ENCODE measurements at places on chromosomes 16 and 17.

- no peak for DNase-seq
These were observed 57.7 kb downstream of the SREBF1 start for GRCh38 chr17:17779015-17779611.

- DNase-seq, result no peak
These were observed 102.7 kb upstream of the NOL11 start for GRCh38 chr17:67615011-67615561.

DNA sequence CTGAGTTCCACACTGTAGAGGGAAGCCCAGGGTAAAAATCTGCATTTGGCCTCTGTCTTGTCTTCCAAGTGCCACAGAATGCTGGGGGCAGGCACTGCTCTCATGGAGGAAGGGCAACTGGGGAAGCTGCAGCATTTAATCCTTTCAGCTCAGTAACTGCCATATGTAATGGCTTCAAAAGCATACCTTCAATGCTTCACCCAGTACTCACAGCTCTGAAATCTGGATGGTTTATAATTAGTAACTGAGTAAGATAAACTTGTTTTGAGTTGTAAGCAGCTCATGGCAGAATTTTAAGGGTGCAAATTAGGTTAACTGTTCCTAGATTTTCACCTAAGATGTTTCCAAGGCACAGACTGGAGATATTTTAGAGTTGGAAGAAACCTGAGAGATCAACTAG is 24.5 kb downstream of the PMP22 start:
- no peak for DNase-seq

GRCh38 chr16:73140929-73141328 is 93.0 kb upstream of the ZFHX3 start:
- DNase-seq, result no peak

DNA sequence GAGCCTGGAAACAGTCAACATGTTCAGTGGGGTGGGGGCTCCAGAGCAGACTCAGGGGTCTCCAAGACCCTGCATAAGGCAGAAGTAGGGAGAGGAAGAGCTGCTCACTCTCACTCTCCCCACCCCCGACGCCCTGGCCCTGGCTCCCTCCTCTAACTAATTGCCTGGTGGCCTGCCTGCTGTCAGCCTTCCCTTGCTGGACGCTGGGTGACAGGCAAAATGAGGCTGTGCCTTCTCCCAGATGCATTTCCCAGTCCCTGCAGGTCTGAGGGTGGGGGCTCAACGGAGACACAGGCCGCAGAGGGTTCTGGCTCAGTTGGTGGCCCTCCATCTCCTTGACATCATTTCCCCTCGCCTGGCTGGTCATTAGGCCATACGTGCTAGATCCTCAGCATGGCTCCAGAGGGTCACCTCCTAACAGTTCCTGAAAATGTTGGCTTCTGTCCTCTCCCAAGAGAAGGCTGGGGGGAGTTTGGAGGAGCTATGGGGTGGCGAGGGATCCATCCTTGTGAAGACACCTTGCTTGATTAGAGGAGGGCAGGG is 1.4 kb downstream of the FMNL1 start:
- no peak for DNase-seq

DNA sequence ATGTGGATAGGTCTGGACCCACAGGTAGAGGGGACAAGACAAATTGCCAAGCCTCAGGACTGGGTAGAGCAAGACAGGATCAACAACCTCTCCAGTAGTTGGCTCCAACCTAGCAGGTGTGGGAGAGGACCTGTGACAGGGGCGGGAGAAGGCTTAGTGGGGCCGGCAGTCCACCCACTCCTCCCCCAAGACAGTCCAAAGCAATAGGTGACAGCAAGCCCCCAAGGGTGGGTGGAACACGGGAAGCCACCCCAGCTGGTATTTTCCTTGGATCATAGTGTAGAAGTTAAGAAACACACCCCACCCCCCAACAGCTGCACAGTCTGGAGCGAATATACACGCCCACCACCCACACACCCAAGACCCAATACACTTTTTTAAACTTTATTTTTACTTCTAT is 4.1 kb upstream of the STX4 start:
- DNase-seq, result no peak

DNA sequence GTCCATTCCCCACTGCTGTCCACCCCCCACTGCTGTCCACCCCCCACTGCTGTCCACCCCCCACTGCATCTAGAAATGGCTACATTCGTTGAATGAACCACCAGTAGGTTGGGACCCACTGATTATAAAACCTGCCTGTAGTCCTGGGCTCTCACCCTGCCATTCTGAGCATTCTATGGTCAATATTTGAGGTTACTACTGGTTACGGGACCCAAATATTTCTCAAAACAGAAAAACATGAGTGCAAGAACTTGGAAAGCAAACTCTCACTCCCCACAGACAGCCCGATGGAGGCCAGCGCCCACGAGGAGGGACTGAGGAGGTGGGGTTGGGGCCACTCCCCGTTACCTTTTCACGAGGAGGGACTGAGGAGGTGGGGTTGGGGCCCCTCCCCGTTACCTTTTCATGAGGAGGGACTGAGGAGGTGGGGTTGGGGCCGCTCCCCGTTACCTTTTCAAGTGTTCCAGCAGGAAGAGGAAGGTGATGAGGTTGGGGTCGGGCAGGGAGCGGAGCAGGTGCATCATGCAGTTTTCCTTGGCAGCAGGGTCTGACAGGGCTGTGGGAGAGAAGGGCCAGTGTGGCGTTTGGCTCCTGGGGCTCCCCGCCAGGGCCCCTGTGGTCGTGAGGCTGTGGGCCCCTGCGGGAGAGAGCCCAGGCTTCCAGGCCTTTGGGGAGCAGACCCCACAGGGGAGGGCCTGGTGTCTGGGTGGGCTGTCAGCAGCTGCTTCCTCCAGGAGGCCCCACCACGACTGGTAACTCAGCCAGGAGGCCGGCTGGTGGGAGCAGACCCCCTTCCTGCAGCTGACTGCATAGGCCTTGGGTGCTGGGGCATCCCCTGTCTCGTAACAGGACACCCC is 12.5 kb downstream of the TIMM22 start:
- no peak for DNase-seq

- no peak for DNase-seq
These were observed 30.9 kb upstream of the CDC42EP4 start for GRCh38 chr17:73342541-73343167.

DNA sequence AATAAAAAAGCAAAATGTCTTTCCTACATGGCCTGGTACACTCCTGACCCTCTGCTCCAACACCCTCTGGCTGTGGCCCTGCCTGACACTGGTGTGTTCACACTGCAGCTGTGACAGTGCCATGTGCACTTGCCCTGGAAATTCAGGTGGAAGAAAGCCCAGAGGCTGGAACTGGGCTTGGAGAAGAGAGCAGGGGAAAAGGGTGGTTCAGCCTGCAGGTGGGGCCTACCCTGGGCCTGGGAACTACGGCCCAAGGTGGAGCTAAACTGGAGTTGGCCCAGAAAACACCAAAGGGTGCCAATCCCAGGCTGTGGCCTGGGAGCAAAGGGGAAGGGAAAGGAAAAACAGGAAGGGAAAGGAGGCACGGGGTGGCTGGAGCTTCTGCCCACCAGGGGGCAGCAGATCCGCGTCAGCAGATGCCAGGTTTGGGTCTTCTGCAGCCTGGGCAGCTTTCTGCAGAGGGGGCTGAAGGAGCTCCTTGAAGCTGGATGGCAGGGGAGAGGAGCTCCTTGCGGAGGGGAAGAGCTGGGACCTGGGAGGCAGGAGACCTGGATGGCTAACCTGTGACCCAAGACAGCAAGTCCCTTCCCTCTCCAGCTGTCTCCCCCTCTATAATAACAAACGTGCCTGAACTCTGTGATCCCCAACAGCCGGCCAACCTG is 15.4 kb upstream of the CTCF start:
- DNase-seq, result peak; percentile 76

DNA sequence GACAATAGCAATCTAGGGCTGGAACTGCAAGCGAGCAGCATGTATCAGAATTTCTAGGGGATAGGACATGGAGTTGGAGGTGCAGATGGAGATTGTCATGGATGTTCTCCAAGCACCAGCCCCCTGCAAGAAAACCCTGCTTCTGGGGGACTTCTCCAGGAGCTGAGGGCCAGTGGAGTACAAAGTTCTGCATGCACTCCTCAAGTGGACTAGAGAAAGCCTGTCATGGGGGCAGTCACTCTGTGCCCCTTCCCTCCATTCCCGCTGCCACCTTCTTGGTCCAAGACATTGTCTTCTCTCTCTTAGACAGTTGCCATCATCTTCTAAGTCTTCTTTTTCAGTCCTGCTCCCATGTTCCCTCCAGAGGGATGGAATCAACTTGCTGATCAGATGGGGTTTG is 87.9 kb downstream of the AIPL1 start:
- no peak for DNase-seq

GRCh38 chr17:43864161-43864984 is 17.4 kb downstream of the CD300LG start:
- no peak for DNase-seq

GRCh38 chr17:54947396-54947795 is 21.1 kb downstream of the COX11 start:
- DNase-seq, result no peak

DNA sequence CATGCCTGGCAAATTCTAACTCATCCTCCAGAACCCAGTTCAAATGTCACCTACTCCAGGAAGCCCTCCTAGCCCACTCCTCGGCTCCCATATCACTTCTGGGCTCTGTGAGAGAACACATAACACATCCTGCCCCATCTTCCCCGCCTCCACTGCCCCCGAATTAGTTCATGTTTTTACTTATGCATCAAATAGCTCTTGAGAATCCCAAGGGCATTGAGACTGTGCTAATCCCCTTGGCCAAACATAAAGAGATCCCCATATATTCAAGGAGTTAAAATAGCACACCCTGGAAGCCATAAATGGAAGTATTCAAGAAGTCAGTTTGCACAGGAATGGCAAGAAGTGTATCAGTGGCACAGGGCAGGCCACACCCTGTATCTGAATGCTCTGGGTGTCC is 2.0 kb upstream of the CREBBP start:
- no peak for DNase-seq

GRCh38 chr17:3770466-3770865 is 30.5 kb downstream of the ITGAE start:
- peak; percentile 54 for DNase-seq

DNA sequence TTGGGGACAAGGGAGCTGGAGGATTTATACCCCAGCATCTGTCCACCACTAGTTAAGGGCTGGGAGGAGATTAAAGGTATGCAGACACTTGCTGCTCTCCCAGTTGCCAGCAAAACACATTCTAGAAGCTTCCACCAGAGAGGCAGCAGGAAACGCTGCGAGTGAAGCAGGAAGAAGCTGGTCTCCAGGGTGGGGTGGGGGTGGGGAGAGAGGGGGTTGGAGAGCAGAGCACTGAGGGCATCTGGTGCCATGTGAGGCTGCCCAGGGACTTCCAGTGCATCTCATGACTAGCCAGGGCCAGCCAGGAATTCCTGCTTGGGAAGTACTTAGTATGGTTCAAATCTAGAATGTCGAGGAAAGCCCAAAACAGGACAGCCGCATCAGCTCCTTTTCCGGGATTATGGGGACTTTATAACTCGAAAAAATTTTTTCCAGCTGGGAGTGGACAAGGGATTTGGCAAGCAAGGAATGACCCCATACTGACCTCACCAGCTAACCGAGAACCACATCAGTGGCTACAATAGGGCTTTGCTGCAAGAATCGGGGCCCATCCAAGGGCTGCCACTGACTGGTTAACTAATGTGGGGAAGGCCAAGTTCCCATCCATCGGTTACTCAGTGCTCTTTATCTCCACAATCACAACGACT is 26.2 kb upstream of the AXIN2 start:
- no peak for DNase-seq

- peak; percentile 48 for DNase-seq
These were observed 725 bp upstream of the SPHK1 start for GRCh38 chr17:76383546-76384221.

DNA sequence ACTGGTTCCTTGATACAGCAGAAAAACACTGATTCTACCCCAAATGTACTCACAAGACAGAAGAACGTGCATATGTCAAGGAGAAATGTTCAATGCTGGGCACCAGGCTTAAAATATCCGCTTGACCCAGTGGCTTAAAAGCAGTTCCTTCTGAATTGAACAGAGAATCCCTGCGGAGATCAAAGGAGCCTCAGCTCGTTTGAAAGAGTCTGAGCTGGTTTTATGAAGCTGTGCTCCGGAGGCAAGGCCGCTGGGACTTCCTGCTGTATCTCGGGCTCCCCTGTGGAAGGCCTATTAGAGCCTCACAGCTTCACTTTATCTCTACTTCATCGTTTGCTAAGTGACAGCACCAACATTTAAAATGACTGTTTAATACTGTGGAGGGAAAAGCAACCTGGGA is 2.2 kb downstream of the LMF1 start:
- DNase-seq, result no peak

GRCh38 chr16:50547340-50548124 is 664 bp upstream of the NKD1 start:
- DNase-seq, result peak; percentile 75

DNA sequence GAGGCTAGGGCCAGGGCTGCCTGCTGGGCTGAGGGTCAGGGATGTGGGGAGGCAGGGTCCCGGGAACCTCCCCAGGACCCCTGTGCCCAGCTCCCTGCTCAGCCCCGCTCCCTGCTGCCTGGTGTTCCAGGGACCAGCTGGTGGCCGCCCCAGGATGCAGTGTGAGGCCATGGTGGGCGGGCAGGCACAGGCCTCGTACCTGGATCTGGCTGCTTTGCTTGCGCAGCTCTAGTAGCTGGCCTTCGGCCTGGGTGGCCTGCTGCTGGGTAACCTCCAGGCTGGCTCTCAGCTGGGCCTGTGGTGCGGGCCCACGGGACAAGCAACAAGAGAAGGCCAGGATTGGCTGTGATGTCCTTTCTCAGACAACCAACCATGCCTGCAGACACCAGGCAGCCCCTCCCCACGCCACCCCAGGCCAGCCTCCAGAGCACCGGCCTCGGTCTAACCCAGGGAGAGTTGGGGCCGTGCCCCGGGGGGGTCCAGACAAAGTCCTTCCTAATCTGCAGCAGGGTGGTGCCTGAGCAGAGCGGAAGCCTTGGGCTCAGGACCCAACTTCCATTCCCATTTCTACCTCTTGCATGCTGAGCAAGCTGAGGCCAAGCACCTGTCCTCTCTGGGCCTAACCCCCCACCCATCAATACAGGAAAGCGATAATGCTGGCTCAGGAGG is 4.1 kb downstream of the TRIM65 start:
- no peak for DNase-seq

- DNase-seq, result no peak
These were observed 13.0 kb downstream of the C16orf87 start for GRCh38 chr16:46817961-46818360.

Data from activated CD8-positive, alpha-beta memory T cell treated with anti-CD3 and anti-CD28 coated beads, Interleukin-2, amount 50 U/mL, for 4 hours (primary cell).